ENCODE measurements at places on chromosomes 2 and 18.

DNA sequence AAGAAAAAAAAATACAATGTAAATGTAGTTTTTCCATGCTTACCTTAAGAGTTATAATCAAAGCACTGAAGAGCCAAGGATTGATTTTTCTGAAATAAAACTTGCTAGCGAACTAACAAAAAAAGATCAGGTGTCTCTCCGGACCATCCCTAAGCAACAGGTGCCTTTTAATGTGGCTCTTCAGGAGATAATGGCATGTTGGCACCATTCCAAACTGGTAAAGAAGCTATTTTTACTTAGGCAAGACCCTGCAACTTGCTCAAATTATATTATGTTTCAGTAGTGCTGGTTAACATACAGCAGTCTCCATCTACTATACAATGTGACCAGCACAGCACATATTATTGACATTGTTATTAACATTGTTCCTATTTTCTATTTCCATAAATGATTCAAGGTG lies 2.3 kb upstream of the GCC2 start:
- DNase-seq, result no peak

DNA sequence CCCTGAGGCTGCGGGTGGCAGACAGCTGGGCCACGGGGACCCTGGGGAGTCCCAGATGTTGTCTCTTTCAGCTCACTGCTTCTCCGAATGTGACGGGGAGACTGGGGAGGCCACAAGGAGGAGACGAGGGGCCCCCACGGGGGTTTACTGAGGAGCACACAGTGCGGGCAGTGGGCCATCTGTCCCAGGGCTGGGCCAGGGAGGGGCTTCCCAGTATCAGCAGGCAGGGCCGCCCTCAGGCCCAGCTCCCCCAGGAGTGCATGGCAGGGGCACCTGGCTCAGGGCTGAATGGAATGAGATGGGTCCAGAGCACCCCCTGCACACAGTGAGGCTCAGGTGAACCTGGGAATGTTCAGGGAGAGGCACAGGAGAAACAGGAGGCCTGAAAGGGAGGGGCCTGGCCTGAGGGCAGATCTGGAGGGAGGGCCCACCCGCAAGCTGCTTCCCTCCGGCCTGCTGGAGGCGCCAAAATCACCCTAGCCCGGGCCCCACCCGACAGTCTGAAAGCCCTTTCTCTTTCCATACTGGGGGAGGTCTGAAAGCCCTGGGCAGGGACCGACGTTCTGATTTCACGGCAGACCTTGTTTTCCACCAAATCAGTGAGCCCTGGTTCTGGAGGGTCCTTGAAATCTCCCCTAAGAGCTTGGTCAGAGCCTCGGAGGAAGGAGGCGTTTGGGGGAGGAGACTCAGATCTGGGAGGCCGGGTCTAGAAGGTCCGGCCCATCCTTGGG lies 35.5 kb upstream of the PTMA start:
- DNase-seq, result peak; percentile 85

DNA sequence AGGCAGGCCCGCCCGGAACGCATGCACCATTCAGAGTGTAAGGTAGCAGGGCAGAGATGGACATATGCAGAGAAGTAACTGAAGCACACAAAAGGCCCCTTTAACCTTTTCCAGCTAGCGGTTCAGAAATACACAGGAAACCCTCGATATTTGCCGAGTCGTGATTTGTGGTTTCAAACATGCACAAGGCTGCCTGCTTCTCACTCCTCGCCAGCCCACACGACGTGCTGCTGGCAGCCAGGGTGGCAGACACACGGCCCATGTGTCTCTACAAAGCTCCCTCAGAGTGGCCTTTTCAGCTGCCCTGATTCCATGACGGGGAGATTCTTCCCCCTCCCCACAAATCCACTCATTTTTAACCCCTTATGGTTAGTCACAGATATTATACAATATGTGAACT lies 23.6 kb downstream of the ZBTB7C start:
- no peak for DNase-seq

DNA sequence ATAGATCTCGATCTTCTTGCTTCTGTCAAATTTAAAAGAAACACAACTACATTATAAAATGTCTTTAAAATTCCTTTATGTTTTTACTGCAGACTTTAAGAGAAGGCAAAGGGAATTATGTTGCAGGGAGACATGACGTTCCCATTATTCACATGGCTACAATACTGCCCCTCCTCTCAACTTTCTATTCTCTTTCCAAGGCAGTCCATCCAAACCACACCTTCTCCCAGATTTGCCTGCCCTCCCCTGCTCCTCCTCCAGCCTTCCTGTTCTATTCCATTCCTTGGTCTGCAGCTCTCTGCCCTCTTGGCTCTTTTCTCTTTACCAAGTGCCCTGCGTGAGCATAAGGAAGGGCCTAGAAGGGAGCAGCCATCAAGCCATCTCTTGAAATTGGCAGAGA lies 61.3 kb downstream of the NABP1 start:
- no peak for DNase-seq

DNA sequence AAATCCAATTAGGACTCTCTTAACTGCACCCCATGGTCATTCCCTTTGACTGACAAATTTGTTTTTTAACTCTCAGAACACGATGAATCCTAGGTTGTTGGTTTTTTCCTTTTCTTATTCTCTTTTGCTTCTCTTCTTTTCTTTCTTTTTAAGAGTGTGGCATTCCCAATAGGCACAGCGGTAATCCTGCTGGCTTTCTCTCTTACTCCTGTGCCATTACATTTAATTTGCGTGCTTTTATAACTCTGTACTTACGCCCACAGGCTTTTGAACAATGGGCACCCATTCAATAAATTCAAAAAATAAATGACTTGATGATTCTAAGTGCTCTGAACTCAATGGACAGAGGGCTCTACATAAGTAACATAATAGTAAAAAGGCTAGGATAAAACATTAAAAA lies 189.0 kb upstream of the SMAD7 start:
- DNase-seq, result no peak

DNA sequence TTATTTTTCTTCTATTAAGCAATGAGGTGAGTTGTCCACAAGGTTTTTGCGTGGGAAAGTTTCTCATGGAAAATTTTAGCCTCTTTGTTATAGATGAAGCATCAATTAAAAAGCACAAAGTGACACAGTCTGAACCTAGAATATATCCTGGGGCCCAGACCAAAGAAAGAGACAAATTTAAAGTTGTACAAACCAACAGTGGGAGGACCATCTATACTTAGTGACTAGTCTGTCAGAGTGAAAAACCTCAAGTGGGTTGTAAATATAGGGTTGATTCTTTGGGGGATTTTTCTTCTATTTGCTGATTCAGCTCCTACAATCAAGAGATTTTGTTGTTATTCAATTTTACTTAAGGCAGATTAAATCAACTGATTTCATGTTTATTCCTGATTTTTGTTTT lies 256.2 kb downstream of the SATB2 start:
- no peak for DNase-seq

GRCh38 chr2:187442378-187442777 lies 5.7 kb downstream of the CALCRL start:
- DNase-seq, result no peak

- peak; percentile 34 for DNase-seq
Observed at GRCh38 chr18:46182633-46183358, 78.6 kb downstream of the HAUS1 start.

DNA sequence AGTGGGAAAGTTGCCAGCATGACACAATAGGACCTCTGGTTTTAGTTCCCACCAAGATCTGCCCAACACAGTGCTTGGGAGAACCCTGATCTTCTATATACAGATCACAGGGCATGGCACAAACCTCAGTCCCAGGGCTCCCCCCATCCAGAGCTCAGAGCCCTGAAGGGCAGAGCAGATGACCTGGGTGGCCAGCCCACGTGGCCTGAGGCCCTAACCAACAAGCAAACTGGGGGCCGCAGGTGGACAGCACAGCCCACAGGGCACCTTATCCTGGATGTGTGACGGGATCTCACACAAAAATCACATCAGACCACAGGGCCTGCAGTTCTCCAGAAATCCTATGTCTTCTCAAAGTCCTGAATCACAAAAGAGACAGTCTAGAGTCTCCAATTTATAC lies 34.7 kb downstream of the CRACDL start:
- no peak for DNase-seq

GRCh38 chr2:50443288-50443687 lies 588.6 kb downstream of the NRXN1 start:
- no peak for DNase-seq

- DNase-seq, result peak; percentile 29
Observed at GRCh38 chr2:120403676-120404075, 57.7 kb downstream of the INHBB start.

- DNase-seq, result no peak
Observed at GRCh38 chr2:176494949-176495353, 225.7 kb downstream of the MTX2 start.

- no peak for DNase-seq
Observed at GRCh38 chr2:112528541-112528940, 13.7 kb upstream of the POLR1B start.

DNA sequence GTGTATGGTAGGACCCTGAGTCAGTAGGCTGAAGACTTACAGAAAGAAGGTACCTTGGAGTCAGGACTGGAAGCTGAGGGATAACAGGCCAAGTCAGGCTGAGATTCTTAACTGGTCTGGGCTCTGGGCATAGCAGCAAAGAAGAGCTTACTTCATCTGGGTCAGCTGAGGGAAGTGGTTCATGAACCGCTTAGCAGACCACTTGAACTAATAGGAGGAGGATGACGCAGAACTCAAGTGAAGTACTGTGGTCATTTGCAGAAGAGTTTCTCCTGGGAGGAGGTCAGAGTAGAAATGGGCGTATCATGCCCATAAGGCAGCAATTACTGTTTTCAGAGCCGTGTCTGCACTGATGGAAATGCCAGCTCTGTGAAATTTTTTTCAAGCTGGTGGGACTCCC lies 164.5 kb downstream of the LCLAT1 start:
- DNase-seq, result no peak

DNA sequence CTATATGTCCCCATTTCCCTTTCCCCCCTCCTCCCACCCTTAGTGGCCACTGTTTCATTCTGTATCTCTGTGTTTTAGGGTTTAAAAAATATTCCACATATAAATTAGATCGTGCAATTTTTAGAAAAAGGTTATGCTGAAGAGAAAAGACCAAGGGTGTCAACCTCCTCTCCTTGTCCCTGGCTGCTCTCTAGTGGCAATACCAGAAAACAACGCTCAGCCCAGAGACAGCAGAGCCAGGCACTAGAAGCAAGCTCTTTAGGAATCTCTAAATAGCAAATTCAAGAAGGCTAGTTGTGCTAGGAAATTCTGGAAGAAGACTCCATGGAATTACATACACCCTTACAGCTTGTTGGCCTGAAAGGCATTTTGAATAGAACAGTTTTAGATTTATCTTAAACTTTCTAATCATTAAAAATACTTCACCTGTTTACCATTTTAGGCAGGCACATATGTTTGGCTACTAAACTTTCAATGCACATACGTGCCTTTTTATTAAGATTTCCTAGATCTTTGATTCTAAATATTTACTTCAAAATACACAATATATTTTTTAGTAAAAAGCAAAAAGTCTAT lies 35.1 kb upstream of the RASGRP3 start:
- DNase-seq, result peak; percentile 53

DNA sequence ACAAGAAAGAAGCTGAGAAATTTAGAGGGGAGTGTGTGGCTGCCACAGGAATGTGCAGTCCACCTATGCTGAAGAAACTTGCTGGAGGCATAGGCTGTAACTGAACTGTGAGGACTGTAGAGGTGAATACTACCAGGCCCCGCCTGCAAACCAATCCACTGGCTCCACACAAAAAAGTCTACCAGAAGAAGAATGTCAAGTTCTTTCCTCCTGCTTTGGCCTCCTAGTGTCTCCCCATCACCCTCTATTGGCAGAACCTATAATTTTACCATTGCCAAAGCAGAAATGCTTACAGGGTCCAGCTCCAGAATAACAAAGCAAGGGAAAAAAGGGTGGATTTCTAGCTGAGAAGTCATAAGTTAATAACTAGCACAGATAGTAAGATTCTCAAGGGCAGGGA lies 5.9 kb upstream of the ATP5MC3 start:
- DNase-seq, result peak; percentile 20

- DNase-seq, result no peak
Observed at GRCh38 chr18:10374636-10375293, 79.7 kb upstream of the APCDD1 start.
